ENCODE measurements at places on chromosomes 13 and 19. TPM values are rescaled to one million over a fixed set of nuclear protein-coding genes. Genes with fewer than 3 reads are reported as not detected.

DNA sequence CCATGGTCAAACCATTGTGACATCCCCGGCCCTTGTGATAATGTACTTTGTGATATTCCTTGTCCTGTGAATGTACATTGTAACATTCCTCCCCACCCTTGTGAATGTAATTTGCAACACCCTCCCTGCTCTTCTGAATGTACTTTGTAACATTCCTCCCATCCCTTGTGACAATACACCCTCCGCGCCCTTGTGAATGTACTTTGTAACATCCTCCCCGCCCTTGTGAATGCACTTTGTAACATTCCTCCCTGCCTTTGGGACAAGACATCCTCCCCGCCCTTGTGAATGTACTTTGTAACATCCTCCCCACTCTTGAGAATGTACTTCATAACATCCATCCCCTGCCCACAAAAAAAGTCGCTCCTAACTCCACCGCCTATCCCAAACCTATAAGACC, 17.1 kb downstream of the ZNF846 start:
- H3K27me3 ChIP-seq, result no peaks in the 10 kb centered on the region
- peaks cover 45% of the 10 kb centered on the region for H3K36me3 ChIP-seq
- H3K4me3 ChIP-seq, result no peak overlapping the region

DNA sequence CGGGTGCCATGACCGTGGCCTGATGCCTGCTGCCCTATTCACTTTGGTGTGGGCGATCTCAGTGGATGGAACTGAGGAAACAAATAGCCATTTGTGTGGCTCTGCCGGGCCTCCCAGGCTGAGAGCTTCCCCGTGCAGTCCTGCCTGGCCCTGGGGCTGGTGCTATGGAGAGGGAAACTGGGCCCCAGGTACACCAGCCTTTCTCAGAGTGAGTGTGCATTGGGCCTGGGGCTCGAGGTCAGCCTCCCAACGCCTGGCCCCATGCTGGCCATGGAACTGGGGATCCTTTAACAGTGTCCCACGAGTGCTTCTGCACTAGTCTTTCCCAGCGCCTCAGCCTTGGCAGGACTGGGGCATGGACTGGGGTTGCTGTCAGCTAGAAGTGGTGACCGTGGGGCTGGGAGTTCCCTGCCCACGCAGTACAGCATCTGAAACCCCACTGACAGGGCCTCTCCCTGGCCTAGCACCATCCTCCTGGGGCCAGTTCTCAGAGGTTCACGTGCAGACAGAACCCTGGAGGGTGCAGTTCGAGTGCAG, 10.5 kb downstream of the PLEKHF1 start:
- H3K36me3 ChIP-seq, result peaks cover 40% of the 10 kb centered on the region
- DNase-seq, result no peak
- H3K4me3 ChIP-seq, result no peak overlapping the region
- H3K4me1 ChIP-seq, result peaks cover 90% of the 10 kb centered on the region
- peak overlapping the region; percentile 16 for H3K27ac ChIP-seq
- no peaks in the 10 kb centered on the region for H3K27me3 ChIP-seq

The TEX101 gene
- total RNA-seq, result not detected

- DNase-seq, result peak; percentile 24
- H3K4me1 ChIP-seq, result no peaks in the 10 kb centered on the region
- H3K27ac ChIP-seq, result no peak overlapping the region
- no peak overlapping the region for H3K4me3 ChIP-seq
- H3K27me3 ChIP-seq, result no peaks in the 10 kb centered on the region
These were observed 47.0 kb downstream of the CBY2 start for GRCh38 chr13:45748941-45749759.

DNA sequence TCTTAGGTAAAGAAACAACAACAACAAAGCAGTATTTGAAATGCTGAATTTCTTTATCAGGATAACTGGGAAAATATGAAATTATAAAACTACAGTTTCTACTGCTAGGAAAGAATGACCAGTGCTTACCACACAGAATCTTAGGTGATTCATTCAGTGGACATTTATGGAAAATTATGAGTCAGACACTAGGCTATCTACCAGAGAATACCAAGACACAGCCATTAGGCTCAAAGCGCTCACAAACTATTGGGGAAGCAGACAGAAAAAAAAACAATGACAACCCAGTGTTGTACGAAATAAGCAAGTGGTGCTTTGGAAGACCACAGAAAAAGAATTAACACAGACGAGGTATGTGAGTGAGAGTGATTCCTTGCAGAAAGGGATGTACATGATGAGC, 1019.5 kb downstream of the PCDH9 start:
- no peaks in the 10 kb centered on the region for H3K27me3 ChIP-seq
- no peaks in the 10 kb centered on the region for H3K4me1 ChIP-seq
- H3K27ac ChIP-seq, result no peak overlapping the region

GRCh38 chr19:40954573-40954972, 36.5 kb upstream of the CYP2B6 start:
- DNase-seq, result no peak
- H3K4me1 ChIP-seq, result no peaks in the 10 kb centered on the region
- no peak overlapping the region for H3K27ac ChIP-seq
- no peaks in the 10 kb centered on the region for H3K36me3 ChIP-seq
- no peak overlapping the region for H3K4me3 ChIP-seq

All from stomach (tissue), 19 donors.